ENCODE measurements at places on chromosomes 16 and 17. TPM values are rescaled to one million over a fixed set of nuclear protein-coding genes. Genes with fewer than 3 reads are reported as not detected.

RAB40C gene
- total RNA-seq: 101 TPM

RHBDL1 gene
- total RNA-seq: not detected

- no peak for DNase-seq
These were observed 22.0 kb upstream of the TACO1 start for GRCh38 chr17:63578769-63579111.

- no peak for DNase-seq
These were observed 57.2 kb upstream of the VPS4A start for GRCh38 chr16:69253870-69254341.

TNS4 gene
- total RNA-seq: 0.29 TPM
